A375 (cell line): ENCODE measurements at places on chromosomes 12 and 14. TPM values are rescaled to one million over a fixed set of nuclear protein-coding genes. Genes with fewer than 3 reads are reported as not detected.

PPP4R4 gene
- total RNA-seq = 6.9 and 9.5 TPM in 2 replicates

LRTM2 gene
- total RNA-seq = not detected in 2 replicates

FAR2 gene
- total RNA-seq = 13.0 and 14.8 TPM in 2 replicates

SOAT2 gene
- 0.13 TPM in 1 of 2 replicates, not detected in the other for total RNA-seq

OR10G3 gene
- not detected in 2 replicates for total RNA-seq

DEPDC4 gene
- 0.66 and 3.0 TPM in 2 replicates for total RNA-seq

HOXC6 gene
- 2.7 and 3.7 TPM in 2 replicates for total RNA-seq

ANO2 gene
- 0.21 and 0.72 TPM in 2 replicates for total RNA-seq

TMED8 gene
- 7.8 and 10.0 TPM in 2 replicates for total RNA-seq

OR11H6 gene
- total RNA-seq = not detected in 2 replicates

CCER1 gene
- not detected in 2 replicates for total RNA-seq

LRP1-AS gene
- total RNA-seq = not detected in 2 replicates

GALNT8 gene
- not detected in 2 replicates for total RNA-seq

HOXC13 gene
- total RNA-seq = 5.1 and 6.0 TPM in 2 replicates

GLIPR1L1 gene
- not detected in 2 replicates for total RNA-seq

NRIP2 gene
- total RNA-seq = not detected in 2 replicates

GPR132 gene
- total RNA-seq = 0.16 TPM in 1 of 2 replicates, not detected in the other

ETFRF1 gene
- 11.1 and 13.8 TPM in 2 replicates for total RNA-seq

IAPP gene
- total RNA-seq = not detected in 2 replicates

KLHL33 gene
- total RNA-seq = 0.05 TPM in 1 of 2 replicates, not detected in the other

CLEC4C gene
- not detected in 2 replicates for total RNA-seq

GZMH gene
- total RNA-seq = not detected in 2 replicates

CEBPE gene
- not detected in 2 replicates for total RNA-seq

KCNJ8 gene
- total RNA-seq = 0.27 and 0.30 TPM in 2 replicates

OTUB2 gene
- total RNA-seq = 1.3 and 1.4 TPM in 2 replicates

KLRB1 gene
- not detected in 2 replicates for total RNA-seq

RTN1 gene
- 0.32 and 0.34 TPM in 2 replicates for total RNA-seq

CCDC177 gene
- total RNA-seq = not detected in 2 replicates

RHEBL1 gene
- total RNA-seq = 4.0 and 9.5 TPM in 2 replicates

RIMKLB gene
- total RNA-seq = 58.7 and 62.2 TPM in 2 replicates

KCNMB4 gene
- 0.16 and 0.53 TPM in 2 replicates for total RNA-seq

NINJ2 gene
- 0.23 and 0.72 TPM in 2 replicates for total RNA-seq

BEST3 gene
- total RNA-seq = 0.03 TPM in 1 of 2 replicates, not detected in the other

ITGB7 gene
- 2.2 and 5.1 TPM in 2 replicates for total RNA-seq

TMEM119 gene
- total RNA-seq = not detected in 2 replicates

BIN2 gene
- total RNA-seq = not detected in 2 replicates

AQP2 gene
- not detected in 2 replicates for total RNA-seq

ARHGEF25 gene
- total RNA-seq = 22.6 and 46.8 TPM in 2 replicates

PIWIL1 gene
- not detected in 2 replicates for total RNA-seq

ADAMTS20 gene
- 0.94 and 0.98 TPM in 2 replicates for total RNA-seq

OR4E2 gene
- not detected in 2 replicates for total RNA-seq

GUCY2C gene
- 0.05 TPM in 1 of 2 replicates, not detected in the other for total RNA-seq

INHBC gene
- not detected in 2 replicates for total RNA-seq

LPAR5 gene
- total RNA-seq = 0.40 and 0.98 TPM in 2 replicates

SLC38A4 gene
- total RNA-seq = not detected in 2 replicates

CCDC197 gene
- not detected in 2 replicates for total RNA-seq

GALNT9 gene
- total RNA-seq = not detected in 2 replicates

CFAP73 gene
- total RNA-seq = 0.21 and 0.72 TPM in 2 replicates

MYO1H gene
- not detected in 2 replicates for total RNA-seq

HOXC11 gene
- 3.2 and 4.2 TPM in 2 replicates for total RNA-seq

RFLNA gene
- total RNA-seq = not detected in 2 replicates

USP15 gene
- 48.2 and 55.8 TPM in 2 replicates for total RNA-seq
